Transverse colon (tissue), 4 donors: ENCODE measurements at places on chromosomes 6 and 20.
A peak's percentile ranks its signal among the peaks of the same experiment; 100 is the strongest.

- no peaks in the 10 kb centered on the region for H3K36me3 ChIP-seq
- peak overlapping the region; percentile 74 for H3K27ac ChIP-seq
- H3K27me3 ChIP-seq: no peaks in the 10 kb centered on the region
- no peak for DNase-seq
- no peak overlapping the region for H3K4me3 ChIP-seq
These were observed 18.7 kb downstream of the IL20RA start for GRCh38 chr6:137025786-137026730.

DNA sequence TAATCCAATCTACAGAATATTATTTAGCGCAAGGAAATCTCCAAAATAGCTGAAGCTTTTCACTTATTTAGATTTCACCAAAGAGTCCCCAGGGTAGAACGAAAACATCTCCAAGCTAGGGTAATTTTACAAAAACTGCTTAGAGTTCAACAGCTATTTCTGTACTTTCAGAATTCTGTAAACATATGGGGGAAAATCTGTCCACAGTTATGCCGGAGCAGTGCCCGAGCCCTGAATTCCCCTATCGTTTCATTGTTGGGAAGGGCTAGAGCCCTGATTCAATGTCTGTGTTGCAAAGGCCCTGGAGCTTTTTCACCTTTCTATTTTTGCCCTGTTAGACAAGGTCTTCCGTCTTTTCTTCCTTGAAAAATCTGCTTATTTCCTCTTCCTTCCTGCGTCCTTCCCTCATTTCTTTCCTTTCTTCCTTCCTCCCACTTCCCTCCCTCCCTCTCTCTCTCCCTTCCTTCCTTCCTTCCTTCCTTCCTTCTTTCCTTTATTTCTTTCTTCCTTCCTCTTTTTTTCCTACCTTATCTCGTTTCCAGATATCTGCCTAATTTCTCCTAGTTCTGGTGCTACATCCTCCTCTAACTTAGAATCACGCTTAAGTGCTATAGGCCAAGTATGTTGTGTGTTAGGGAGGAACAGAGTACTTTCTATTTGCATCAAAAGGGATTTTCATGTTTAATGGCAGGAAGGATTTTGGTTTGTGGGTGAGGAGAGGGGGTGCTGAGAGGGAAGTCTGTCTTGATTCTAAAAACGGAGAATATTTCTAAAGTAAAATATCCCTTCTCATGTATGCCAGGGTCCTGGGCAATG is 122.5 kb upstream of the BMP2 start:
- no peak overlapping the region for H3K4me3 ChIP-seq
- H3K36me3 ChIP-seq: no peaks in the 10 kb centered on the region
- no peak overlapping the region for H3K27ac ChIP-seq
- DNase-seq: no peak

DNA sequence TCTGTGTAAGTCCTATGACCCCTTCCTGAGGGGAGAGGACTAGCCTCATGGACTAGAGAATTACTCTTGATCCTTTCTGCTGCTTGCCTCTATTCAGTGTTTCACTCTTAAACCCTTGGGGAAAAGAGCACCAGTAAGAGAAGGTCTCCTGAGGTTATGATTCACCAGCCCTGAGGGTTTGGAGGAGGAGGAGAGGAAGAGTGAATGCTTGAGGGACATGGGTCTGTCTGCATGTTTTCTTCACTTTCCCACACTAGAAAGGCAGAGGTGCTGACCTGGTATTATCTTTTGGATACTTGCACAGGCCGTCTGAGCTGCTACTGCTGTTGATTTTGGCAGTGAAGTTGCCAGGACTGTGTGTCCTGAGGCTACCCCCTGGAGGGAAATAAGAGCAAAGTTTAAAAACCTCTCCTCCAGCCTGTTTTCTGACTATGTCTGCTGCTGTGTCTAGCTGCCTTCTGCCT is 78.3 kb downstream of the CD109 start:
- H3K4me3 ChIP-seq: no peak overlapping the region
- no peaks in the 10 kb centered on the region for H3K4me1 ChIP-seq
- no peaks in the 10 kb centered on the region for H3K36me3 ChIP-seq

- no peak overlapping the region for H3K27ac ChIP-seq
- DNase-seq: no peak
- H3K4me1 ChIP-seq: no peaks in the 10 kb centered on the region
- no peak overlapping the region for H3K4me3 ChIP-seq
- H3K36me3 ChIP-seq: no peaks in the 10 kb centered on the region
These were observed 303.1 kb upstream of the CDYL start for GRCh38 chr6:4472969-4473642.

DNA sequence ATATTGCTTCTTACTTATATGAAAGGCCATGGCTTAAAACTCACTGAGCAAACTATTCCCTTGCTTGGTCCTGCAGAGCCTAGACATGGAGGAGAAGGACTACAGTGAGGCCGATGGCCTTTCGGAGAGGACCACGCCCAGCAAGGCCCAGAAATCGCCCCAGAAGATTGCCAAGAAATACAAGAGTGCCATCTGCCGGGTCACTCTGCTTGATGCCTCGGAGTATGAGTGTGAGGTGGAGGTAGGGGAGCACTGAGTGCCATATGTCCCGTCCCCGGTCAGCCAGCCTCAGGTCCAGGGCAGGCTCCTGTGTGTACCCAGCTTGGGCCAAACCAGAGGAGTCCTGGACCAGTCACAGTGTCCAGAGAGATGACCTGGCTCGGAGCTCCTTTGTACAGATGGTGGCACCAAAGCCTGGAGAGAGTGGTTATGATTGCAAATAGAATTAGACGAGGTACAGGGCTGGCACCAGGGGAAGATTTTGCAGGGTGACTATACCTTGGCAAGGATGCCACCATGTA is 21.0 kb downstream of the EPB41L1 start:
- H3K4me3 ChIP-seq: no peak overlapping the region
- no peaks in the 10 kb centered on the region for H3K4me1 ChIP-seq
- no peaks in the 10 kb centered on the region for H3K27me3 ChIP-seq
- H3K27ac ChIP-seq: no peak overlapping the region

DNA sequence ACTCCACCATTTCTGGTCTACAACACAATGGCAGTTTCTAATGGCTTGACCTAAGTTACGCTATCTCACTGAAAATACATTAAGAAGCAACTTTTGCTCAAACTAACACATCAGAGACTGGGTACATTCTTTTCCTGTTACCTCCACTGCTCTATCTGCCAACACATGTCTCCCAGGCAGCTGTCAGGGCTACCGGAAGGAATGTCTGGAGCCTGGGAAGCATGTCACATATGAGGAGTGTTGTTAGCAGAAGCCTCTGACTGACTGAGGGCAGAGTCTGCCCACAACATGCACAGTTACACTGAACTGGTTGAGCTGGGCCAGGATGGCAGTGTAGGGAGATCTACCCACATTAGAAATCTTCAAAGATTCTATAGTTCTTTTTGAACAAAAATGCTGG is 264.5 kb downstream of the KIF16B start:
- H3K27me3 ChIP-seq: no peaks in the 10 kb centered on the region
- no peak overlapping the region for H3K4me3 ChIP-seq
- H3K36me3 ChIP-seq: no peaks in the 10 kb centered on the region
- no peak overlapping the region for H3K27ac ChIP-seq
- no peak for DNase-seq

GRCh38 chr6:74579794-74580193 is 626.1 kb downstream of the COL12A1 start:
- no peak overlapping the region for H3K27ac ChIP-seq
- H3K36me3 ChIP-seq: no peaks in the 10 kb centered on the region
- no peaks in the 10 kb centered on the region for H3K27me3 ChIP-seq
- H3K4me1 ChIP-seq: no peaks in the 10 kb centered on the region
- no peak overlapping the region for H3K4me3 ChIP-seq
- no peak for DNase-seq

- DNase-seq: no peak
- H3K4me1 ChIP-seq: peaks cover 28% of the 10 kb centered on the region
- no peak overlapping the region for H3K27ac ChIP-seq
- no peak overlapping the region for H3K4me3 ChIP-seq
- H3K27me3 ChIP-seq: no peaks in the 10 kb centered on the region
These were observed 98.4 kb downstream of the SNX5 start for GRCh38 chr20:17870086-17870740.

- no peaks in the 10 kb centered on the region for H3K27me3 ChIP-seq
- no peak overlapping the region for H3K4me3 ChIP-seq
- DNase-seq: no peak
- H3K4me1 ChIP-seq: no peaks in the 10 kb centered on the region
- H3K27ac ChIP-seq: no peak overlapping the region
These were observed 55.0 kb downstream of the CD83 start for GRCh38 chr6:14172562-14172961.

- H3K27me3 ChIP-seq: no peaks in the 10 kb centered on the region
- H3K4me3 ChIP-seq: no peak overlapping the region
- H3K27ac ChIP-seq: no peak overlapping the region
These were observed 56.6 kb downstream of the SNX14 start for GRCh38 chr6:85537055-85537494.

DNA sequence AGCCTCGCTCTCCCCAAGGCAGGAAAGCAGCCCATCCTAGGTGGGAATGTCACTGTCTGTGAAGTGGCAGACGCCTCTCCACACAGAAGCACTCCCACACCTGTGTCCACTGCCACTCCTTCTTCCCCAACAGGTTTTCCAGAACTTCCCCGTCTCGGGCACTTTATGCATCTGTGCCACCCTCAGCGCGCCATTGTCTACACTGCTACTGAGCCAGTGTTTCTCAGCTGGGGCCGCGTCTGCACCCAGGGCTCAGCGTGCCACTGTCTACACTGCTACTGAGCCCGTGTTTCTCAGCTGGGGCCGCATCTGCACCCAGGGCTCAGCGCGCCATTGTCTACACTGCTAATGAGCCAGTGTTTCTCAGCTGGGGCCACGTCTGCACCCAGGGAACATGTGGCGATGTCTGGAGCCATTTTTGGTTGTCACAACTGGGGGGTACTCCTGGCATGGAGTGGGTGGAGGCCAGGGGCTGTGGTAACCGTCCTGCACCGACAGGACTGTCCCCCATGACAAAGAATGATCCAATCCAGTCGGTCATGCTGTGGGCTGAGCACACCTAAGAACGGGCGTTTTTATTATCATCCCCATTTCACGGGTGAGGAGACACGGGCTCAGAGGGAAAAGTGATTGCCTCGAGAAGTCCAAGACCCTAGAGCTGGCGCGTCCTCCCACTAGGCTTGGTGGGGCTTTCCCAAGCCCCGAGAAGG is 41.7 kb upstream of the ZBP1 start:
- no peaks in the 10 kb centered on the region for H3K36me3 ChIP-seq
- DNase-seq: peak; percentile 3
- H3K27me3 ChIP-seq: no peaks in the 10 kb centered on the region
- no peak overlapping the region for H3K27ac ChIP-seq

GRCh38 chr6:91691449-91691848 is 1104.6 kb upstream of the MAP3K7 start:
- no peaks in the 10 kb centered on the region for H3K36me3 ChIP-seq
- no peak for DNase-seq
- H3K4me3 ChIP-seq: no peak overlapping the region

DNA sequence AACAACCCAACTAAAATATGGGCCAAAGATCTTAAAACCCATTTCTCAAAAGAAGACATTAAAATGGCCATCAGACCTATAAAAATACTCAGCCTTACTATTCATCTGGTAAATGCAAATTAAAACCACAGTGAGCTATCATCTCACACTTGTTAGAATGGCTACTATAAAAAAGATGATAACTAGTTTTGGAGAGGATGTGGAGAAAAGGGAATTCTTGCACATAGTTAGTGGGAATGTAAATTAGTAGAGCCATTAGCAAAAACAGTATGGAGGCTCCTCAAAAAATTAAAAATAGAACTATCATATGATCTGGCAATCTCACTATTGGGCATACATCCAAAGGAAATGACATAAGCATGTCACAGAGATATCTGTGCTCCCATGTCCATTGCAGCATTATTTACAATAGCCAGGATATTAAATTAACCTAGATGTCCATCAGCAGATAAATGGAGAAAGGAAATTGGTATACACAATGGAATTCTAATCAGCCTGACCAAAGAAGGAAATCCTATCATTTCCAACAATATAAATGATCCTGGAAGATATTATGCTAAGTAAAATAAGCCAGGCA is 2.9 kb downstream of the SIRPB1 start:
- H3K4me3 ChIP-seq: no peak overlapping the region
- no peaks in the 10 kb centered on the region for H3K36me3 ChIP-seq
- H3K27me3 ChIP-seq: no peaks in the 10 kb centered on the region

DNA sequence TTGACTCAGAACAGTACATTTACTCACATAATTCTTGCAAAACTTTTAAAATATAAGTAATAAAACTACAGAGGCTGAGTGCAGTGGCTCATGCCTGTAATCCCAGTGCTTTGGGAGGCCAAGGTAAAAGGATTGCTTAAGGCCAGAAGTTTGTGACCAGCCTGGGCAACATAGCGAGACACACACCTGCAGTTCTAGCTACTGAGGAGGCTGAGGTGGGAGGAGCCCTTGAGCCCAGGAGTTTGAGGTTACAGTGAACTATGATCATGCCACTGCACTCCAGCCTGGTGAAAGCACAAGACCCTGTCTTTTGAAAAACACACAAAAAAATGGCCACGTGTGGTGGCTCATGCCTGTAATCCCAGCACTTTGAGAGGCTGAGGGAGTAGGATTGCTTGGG is 21.8 kb upstream of the MYO6 start:
- H3K4me1 ChIP-seq: no peaks in the 10 kb centered on the region
- no peaks in the 10 kb centered on the region for H3K36me3 ChIP-seq
- no peak for DNase-seq
- H3K4me3 ChIP-seq: no peak overlapping the region
- H3K27me3 ChIP-seq: no peaks in the 10 kb centered on the region
- H3K27ac ChIP-seq: no peak overlapping the region

GRCh38 chr20:50256577-50256976 is 65.9 kb downstream of the CEBPB start:
- no peak overlapping the region for H3K4me3 ChIP-seq
- no peaks in the 10 kb centered on the region for H3K36me3 ChIP-seq
- peaks cover 4% of the 10 kb centered on the region for H3K4me1 ChIP-seq
- H3K27ac ChIP-seq: no peak overlapping the region

- H3K36me3 ChIP-seq: no peaks in the 10 kb centered on the region
- no peaks in the 10 kb centered on the region for H3K4me1 ChIP-seq
- peak overlapping the region; percentile 35 for H3K27ac ChIP-seq
- H3K27me3 ChIP-seq: no peaks in the 10 kb centered on the region
- no peak for DNase-seq
These were observed 248.0 kb downstream of the TTLL2 start for GRCh38 chr6:167572841-167573271.

- peak overlapping the region; percentile 49 for H3K27ac ChIP-seq
- no peak for DNase-seq
- no peaks in the 10 kb centered on the region for H3K27me3 ChIP-seq
These were observed 108.7 kb upstream of the TMEM170B start for GRCh38 chr6:11428895-11429294.

DNA sequence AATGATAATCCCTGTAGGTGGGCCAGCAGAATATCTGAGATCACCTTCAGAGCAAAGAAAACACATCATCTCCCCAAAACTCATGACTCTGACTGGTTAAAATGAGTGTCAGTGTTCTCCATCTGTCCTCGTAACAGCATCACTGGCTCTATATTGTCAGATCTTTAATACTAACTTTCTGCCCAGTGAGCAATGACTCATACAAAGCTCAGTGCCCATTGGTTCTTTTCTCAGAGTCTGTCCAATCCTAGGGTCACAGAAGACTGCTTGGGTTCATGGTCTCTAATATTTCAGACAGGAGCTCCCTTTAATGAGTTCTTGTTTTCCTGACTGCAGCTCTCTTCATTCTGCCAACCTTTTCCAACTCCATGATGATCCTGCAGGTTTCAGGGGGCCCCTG is 36.4 kb downstream of the HLA-DPB1 start:
- no peak overlapping the region for H3K4me3 ChIP-seq
- H3K27ac ChIP-seq: no peak overlapping the region
- H3K36me3 ChIP-seq: no peaks in the 10 kb centered on the region
- peaks cover 68% of the 10 kb centered on the region for H3K27me3 ChIP-seq
- DNase-seq: no peak
